ENCODE measurements at places on chromosomes 11 and 22.
A peak's percentile ranks its signal among the peaks of the same experiment; 100 is the strongest.

GRCh38 chr11:57223601-57224000 is 13.4 kb downstream of the APLNR start:
- no peak for DNase-seq

DNA sequence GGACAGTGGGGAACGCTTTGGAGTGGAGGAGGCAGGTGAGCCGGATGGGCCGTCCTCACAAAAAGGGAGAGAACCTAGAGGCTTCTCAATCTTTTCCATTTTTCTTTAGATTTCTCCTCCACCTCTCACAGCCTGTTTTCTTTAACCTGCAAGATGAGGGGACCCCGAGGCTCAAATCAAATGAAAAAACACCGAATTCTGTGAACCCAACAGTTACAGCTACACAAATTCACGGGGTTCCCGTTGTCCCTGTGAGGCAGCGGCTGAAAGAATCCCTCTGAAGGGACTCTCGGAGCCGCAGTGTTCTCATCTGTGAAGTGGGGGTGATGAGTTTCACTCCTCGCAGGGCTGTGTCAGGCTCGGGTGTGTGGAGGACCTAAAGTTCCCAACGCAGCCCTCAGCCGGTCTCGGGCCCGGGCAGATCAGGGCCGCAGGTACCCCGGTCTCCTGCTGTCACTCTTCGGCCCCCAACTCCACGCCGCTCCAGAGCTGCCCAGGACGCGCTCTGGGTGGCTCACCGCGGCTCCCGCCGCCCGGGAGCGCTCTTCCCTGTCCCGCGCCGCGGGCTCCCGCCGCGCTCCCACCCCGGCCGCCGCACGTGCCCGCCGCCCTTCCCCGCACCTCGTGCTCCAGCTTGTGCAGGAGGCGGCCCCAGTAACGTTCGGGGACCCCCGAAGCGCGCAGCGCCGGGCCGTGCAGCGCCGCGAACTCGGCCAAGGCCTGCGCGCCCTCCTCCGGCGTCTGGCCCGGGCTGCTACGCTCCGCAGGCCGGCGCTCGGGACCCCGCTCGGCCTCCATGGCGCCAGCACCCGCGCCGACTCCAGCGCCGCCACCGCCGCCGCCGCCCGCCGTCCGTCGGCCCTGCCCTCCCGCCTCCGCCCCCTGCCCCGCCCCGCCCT is at the start of gene TTLL12:
Gene TTLL12 (minus strand): TSS at position 863 of the 899 bp plus-strand sequence. CDS start 65 bp downstream, at position 798.
- DNase-seq: peak; percentile 92

DNA sequence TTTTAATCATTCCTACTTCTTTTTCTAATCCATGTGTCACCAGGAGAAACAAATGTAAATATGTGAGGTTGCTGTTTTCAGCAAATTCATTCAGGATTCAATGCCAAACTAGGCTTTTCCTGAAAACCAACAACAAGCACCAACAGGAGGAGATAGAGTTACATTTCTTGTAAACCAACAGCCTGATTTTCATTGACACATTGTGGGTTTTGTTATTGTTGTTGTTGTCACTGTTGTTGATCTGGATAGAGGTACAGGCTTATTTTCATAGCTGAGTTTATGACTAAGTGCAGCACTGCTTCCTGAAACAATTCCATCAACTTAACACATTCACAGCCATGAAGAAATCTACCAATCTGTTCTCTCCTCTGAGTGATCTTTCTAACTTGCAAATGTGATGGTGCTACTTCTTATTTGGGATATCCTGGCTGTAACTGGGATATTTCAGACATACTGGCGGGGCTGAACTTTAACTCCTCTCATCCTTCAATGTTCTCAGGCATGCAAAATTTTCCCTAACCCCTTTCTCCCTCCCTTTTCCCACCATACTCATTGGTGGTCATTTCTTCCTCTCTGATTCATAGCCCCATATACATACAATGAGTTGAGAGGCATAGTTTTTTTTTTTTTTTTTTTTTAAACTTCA is 65.5 kb downstream of the ME3 start:
- DNase-seq: no peak

DNA sequence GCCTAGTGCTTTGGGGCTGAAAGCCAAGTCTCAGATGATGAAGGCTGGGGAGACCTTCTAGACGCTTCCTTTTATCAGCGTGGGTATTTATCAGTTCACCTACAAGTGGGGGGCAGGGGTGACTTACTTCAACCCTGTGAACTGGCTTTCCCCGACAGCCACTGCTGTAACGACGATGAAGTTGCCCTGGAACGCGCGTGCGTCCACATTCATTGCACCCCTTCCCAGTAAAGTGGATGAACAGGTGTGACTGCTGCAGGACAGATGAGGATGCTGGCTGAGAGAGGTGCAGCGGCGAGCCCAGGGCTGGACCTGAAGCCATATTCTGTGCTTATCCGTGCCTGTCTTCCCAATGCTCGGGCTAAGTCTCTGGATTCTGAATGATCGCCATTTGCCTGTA is 1122.3 kb downstream of the TBC1D22A start:
- no peak for DNase-seq

DNA sequence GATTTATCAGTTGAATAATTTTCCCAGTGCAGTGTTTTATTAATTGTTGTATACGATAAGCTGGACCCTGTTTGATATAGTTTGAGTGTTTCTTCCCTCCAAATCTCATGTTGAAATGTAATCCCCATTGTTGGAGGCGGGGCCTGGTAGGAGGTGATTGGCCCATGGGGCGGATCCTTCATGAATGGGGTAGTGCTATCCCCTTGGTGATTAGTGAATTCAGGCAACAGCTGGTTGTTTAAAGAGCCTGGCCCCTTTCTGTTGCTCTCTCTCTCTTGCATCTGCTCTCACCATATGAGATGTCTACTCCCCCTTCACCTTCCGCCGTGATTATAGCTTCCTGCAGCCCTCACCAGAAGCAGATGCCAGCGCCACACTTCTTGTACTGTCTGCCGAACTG is 1.5 kb downstream of the OR5A1 start:
- DNase-seq: no peak

- DNase-seq: no peak
Measured at GRCh38 chr22:42821386-42821785, 35.7 kb downstream of the ARFGAP3 start.

GRCh38 chr11:60235321-60235720 is 7.6 kb downstream of the MS4A4E start:
- no peak for DNase-seq

GRCh38 chr11:14111496-14111895 is 149.0 kb downstream of the SPON1 start:
- DNase-seq: no peak

- DNase-seq: no peak
Measured at GRCh38 chr22:39655004-39655579, 84.5 kb downstream of the CACNA1I start.

GRCh38 chr11:125344846-125345420 is 151.1 kb downstream of the FEZ1 start:
- DNase-seq: no peak

DNA sequence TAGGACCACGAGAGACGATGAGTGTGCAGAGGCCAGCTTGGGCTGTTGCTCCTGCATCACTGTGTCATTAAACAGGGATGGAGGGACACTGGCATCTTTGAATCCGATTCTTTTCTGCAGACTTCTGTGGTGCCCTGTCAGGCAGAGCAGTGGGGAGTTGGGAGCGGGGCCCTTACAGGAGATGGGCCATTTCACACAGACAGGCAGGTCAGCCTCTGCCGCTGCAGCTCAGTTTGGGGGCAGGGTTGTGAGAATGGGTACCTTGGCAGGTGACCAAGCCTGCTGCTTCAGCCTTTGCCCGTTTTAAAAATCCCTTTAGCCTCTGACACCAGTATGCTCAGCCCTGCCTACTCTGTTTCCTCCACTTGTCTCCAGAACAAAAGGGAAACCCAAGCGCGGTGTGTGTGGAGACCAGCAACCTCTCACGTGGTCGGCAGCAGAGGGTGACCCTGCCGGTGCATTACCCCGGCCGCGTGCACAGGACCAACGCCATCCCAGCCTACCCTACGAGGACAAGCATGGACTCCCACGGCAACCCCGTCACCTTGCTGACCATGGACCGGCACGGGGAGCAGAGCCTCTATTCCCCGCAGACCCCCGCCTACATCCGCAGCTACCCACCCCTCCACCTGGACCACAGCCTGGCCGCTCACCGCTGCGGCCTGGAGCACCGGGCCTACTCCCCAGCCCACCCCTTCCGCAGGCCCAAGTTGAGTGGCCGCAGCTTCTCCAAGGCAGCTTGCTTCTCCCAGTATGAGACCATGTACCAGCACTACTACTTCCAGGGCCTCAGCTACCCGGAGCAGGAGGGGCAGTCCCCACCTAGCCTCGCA is 12.6 kb downstream of the C22orf31 start:
- no peak for DNase-seq

- no peak for DNase-seq
Measured at GRCh38 chr11:26779074-26779865, 57.4 kb upstream of the SLC5A12 start.

- no peak for DNase-seq
Measured at GRCh38 chr11:104015649-104016415, 20.6 kb upstream of the DDI1 start.

GRCh38 chr22:29327089-29327764 is 11.7 kb upstream of the RASL10A start:
- DNase-seq: no peak

DNA sequence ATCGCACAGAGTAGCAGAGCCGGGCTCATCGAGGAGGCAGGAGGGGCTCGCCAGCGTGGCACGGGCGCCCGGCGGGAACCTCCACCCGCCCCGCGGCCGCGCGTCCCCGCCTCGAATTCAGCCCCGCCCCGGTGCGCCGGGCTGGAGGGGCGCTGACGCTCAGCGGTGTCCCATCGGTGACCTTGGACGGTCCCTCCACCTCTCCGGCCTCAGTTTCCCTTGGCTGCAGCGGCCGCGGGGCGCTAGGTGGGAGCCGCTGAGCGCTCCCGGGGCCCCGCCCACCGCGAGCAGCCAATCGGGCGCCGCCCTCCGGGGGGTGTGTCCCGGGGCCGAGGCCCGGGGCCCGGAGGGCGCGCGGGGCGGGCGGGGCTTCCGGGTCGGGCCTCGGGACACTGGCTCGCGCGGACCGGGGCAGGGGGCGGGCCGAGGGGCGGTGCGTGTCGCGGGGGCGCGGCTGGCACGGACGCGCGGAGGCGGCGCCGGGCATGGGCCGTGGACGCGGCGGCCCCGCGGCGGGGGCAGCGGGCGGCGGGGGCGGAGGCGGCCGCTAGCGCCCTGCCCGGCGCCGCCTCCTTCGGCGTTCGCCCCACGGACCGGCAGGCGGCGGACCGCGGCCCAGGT is at the start of gene PPARA:
Gene PPARA (plus strand): TSS at position 493 of the 621 bp plus-strand sequence. CDS start 47,858 bp downstream, outside the sequence.
- DNase-seq: peak; percentile 82

GRCh38 chr11:119056421-119056999 is 495 bp downstream of the HYOU1 start:
- DNase-seq: no peak

DNA sequence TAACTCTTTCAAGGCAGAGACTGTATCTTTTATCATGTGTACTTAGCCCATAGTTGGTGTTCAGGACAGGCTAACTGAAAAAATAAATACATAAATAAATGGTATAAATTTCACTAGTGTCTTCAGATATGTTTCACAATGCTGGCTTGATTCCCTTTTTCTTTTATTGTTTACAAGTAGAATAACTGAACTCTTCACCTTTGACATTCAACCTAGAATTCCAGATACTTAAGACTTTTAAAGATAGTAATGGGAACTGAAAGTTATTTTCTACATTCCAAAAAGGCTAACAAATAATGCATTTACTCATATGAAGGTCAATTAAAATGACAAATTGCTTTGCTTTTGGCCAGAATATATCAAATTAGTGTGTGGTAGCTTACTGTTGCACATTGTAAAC is 411.3 kb upstream of the TENM4 start:
- DNase-seq: no peak

GRCh38 chr11:30582726-30583125 is 3.4 kb downstream of the MPPED2 start:
- DNase-seq: no peak

DNA sequence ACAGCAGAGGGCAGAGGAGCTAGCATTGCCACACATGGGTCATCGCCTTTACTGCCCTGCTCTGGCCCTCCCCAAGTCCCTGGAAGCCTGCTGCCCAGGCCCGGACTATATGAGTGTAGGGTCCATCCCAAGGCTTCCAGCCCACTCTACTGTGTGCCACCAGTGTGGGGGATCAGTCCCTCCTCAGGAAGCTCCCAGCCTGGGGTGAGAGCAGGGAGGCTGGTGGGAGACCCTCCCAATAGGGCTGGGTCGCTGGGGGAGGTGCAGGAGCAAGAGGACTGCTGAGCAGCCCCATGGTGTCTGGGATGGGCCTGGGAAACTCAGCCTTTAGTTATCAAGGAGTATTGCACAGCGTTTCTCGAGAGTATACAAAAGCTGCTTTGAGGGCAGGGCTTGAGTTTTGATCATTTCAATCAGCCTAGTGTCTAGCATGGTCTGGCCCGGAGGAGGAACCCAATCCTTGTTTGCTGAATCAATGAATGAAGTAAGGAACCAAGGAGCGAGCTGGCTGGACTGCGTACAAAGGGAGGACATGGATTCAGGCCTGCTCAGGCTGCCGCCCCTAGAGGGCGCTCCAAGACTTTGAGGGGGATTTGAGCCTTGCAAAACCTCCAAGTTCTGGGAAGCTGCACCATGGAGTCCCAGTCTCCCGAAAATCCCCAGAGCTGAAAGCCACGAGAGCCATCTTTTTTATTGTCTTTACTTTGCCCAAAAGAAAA is 89.0 kb upstream of the PARVA start:
- peak; percentile 88 for DNase-seq

DNA sequence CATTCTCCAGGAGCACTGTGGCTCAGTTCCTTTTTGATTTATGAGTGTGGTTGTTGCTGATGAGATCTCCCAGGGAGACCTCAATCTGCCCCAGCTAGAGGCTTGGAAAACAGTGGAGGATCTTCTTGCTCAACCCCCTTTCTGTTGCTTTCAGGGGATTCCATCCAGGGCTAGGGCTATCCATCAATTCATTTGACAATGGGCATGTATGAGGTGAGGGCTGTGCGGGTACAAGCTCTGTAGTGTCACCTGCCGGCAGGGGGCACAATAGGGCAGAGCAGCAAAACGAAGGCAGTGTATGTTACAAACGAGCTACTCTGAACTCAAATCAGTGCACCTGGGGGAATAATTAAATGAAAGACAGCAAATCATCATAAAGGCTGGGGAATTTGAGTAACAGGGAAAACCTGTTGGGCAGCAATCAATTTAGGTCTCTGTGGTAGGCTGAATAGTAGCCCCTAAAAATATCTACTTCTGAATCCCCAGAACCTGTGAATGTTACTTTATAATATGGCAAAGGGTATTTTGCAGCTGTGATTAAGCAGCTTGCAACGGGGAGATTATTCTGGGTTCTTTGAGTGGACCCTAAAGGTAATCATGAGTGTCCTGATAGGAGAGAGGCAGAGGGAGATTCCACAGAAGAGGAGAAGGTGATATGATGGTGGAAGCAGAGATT is 170.3 kb upstream of the ZBED5 start:
- DNase-seq: peak; percentile 72
